ENCODE measurements at places on chromosomes 6 and 20.
A peak's percentile ranks its signal among the peaks of the same experiment; 100 is the strongest.

- peak; percentile 90 for DNase-seq
These were observed 13.9 kb upstream of the ATG5 start for GRCh38 chr6:106339334-106340029.

DNA sequence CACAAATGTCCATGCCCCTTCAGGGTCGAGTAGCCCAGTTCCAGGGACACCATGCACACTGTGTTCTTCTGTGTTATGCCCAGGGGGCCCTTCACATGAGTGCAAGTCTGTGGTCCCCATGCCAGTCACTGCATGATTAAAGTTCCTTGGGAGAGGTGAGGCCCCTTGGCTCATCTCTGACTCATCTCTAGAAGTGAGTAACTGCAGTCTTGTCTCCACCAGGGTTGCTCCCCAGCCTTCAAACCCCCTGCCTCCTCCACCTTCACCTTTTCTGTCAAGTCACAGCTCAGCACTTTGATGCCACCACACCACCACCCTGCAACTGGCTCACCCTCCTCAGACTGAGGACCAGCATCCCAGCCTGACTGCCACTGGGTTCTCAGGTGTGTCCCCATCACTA, 161.7 kb downstream of the UNC5CL start:
- DNase-seq: no peak

DNA sequence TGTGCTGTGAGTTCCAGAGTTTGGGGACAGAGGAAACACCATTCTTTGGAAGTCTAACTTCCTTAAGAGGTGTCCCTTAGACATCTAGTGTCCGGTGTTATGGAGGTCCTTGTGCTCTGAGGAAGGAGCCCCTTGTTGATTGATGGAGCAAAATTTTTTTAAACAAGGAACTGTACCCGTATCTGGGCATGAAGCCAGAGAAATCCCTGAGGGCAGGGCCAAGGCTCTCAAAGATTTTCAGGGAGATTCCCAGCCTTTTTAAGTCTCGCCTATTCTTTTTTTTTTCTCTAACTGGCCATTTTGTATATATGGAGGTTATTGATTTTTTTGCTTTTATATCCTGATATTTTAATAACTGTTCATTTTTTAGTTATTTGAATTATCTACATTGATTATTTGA, 45.9 kb downstream of the TRIM38 start:
- DNase-seq: no peak

GRCh38 chr20:53853111-53853713, 217.2 kb downstream of the BCAS1 start:
- no peak for DNase-seq

GRCh38 chr6:25181923-25182322, 97.3 kb upstream of the CARMIL1 start:
- no peak for DNase-seq

- DNase-seq: peak; percentile 72
These were observed 7.9 kb downstream of the COL9A3 start for GRCh38 chr20:62824476-62825332.

GRCh38 chr6:14775528-14775927, 470.3 kb upstream of the JARID2 start:
- peak; percentile 23 for DNase-seq

DNA sequence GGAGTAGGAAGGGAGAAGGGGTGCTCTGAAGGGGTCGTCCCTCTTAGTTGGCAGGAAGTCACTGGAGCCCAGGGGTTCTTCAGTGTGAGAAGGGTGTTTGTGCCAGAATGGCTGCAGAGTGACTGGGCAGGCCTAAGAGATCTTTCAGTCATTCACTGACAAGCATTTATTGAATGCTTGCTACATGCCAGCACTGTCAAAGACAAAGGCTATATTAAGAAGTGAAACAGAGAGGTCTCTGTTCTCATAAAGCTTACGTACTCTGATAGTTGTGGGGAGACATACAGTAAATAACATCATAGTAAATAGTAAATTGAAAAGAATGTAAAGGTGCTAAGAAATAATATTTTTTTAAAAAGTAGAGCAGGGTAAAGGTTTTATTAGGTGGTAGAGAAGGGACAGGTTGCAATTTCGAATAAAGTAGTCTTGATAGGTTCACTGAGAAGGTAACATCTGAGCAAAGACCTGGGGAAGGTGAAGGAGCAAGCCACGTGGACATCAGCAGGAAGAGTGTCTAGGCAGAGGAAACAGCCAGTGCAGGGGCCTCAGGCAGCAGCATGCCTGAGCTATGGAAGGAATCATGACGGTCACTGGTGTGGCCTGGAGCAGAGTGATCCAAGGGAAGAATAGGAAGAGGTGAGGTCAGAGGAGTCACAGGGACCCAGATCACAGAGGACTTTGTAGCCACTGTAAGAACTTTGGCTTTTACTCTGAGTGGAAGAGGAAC, 36.3 kb upstream of the RNF8 start:
- no peak for DNase-seq

DNA sequence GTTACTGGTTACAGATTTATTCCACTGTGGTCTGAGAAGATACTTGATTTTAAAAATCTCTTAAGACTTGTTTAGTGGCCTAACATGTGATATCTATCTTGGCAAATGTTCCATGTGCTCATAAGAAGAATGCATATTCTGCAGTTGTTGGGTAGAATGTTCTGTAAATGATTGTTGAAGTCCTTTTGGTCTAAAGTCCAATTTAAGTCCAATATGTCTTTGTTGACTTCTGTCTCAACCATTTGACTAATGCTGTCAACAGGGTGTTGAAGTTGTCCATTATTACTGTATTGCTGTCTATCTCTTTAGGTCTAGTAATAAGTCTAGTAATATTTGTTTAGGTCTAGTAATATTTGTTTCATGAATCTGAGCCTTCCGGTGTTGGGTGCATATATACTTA, 387.8 kb upstream of the RUNX2 start:
- no peak for DNase-seq

- DNase-seq: no peak
These were observed 174.1 kb upstream of the ZFP64 start for GRCh38 chr20:52365688-52366087.

DNA sequence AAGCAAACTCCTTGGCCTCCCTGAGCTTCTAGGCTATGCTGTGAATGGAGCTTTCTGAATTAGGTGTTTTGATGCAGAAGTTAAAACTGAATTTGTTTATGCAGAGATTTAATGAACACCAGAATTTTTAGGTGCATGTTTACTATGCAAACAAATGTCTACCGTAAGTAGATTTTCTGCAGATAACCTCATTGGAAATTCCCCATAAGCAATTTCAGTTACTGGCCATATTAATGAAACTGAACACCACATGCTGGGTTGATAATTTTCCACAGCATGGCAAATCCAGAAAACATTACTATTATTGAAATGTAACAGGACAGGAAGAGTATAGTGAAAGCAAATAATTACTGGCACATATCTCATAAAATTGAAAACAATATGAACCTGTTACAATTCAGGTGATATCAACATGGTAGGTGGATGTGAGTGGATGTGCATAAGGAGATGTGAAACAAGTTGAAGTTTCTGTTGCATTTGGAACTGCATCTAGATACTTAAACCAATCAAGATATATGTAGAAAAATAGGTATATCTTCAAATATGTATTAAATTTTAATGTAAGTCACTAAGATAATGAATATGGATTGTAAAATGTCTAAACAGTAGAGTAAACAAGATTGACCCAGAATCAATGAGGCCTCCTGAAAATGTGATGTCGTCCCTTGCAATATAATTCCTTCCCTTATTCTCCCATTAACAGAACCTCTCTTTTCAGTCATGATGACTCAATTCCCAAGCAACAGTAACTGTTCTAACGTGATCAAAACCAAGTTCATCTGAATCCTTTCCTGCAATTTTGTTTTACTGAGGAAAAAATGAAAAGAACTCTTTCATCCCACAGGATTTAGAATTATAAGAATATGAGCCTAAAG, 11.0 kb downstream of the PTCHD4 start:
- no peak for DNase-seq

GRCh38 chr20:63923651-63924050, 28.7 kb downstream of the DNAJC5 start:
- DNase-seq: no peak

DNA sequence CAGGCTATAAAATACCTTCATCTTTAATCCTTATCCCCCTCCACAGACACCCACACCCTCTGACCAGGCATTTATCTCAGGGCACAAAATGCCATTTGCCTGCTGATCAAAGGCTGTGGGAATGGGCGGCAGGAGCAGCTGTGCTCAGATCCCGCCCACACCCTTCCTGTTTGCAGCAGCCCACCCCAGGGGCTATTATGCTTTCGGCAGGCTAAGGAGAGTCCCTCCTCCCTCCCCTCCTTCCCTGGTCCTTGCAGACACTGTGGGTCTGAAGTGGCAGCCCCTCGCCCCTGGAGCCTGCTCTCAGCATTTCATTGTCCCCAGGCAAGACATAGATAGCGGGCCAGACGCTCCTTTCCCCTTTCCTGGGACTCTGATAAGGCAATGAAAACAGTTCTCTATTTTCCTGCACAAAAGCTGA, 220.8 kb upstream of the HEY2 start:
- DNase-seq: peak; percentile 56

DNA sequence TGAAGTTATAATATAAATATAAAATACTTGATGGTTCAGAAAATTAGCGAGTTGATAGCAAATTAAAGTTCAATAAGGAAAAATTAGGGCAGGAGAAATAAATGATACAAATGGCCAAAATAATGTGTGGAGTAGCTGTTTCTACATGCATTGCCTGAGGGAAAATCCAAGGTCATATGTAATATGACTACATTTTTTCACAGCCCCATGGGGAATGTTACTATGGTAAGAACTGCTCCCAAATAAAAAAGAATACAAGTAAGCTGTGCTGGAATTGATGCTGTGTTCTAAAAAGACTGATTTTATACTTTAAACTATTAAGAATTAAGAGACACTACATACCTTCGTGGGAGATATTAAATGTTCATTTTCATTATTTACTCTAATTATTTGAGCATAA, 34.1 kb downstream of the MEI4 start:
- no peak for DNase-seq

- DNase-seq: peak; percentile 77
These were observed 181.0 kb downstream of the TRIM27 start for GRCh38 chr6:28742668-28743270.

DNA sequence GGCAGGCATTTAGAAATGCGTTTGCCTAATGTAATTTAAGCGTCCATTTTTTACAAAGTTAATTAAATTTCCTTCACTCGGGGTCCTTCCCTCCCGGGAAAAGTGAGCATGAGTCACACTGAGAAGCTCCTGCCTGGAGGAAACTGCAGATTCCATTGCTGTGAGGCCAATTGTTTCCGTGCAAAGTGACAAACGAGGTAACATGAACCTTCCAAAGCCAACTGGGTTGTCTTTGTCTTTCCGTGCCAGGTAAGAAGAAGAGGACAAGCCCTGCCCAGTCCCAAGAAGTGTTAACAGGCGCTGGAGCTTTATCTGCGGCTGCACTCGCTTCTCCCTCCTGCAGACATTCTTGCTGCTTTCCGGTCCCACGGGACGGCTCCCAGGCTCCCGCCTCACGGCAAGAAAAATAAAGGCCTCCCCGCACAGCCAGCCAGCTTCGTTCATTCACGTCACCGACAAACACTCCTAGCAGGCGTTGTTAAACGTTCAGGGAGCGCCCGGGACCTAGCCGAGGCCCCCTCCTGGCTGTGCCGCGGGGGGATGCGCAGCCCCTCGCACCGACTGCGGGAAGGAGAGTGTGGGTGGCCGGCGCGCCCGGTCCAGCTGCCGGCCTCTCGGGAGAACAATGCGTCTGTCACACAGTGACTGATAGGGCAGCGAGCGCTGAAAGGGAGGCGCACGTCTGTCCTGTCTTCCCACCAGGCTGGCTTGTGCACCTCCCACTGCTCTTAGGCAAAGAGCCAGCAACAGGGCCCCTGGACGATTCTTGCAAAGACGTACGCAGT, 61.5 kb upstream of the HDDC2 start:
- DNase-seq: peak; percentile 94

GRCh38 chr6:163750431-163751031, 336.0 kb downstream of the QKI start:
- DNase-seq: no peak

- DNase-seq: no peak
These were observed 137.6 kb upstream of the RPS6KA2 start for GRCh38 chr6:166764473-166765233.

GRCh38 chr20:50636601-50637540, 54.5 kb downstream of the RIPOR3 start:
- DNase-seq: no peak

DNA sequence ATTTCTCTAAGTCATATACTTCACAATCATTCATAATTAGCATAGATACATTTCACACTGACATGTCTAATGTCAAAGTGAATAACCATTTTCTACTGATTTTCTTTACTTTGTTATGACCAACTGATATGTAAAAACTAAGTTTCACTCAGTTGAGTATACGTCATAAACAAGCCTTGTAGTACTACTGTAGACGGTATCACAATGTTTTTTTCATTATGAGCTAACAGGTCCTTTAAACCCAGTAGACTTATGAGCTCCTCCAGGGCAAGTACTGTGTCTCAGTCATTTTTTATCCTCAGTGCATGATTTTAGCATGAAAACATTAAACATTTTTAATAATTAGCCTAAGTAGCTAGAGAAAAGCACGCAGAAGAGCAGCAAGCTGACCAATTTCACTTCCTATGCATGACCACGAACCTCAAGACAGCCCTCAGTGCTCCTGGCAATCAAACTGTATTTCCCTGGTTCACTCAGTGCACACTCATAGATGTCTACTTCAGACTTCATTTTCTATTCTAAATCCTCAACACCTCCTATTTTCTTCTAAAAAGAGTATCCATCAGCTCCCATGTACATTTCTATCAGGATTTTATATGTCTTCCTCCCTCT, 32.0 kb upstream of the TFAP2D start:
- DNase-seq: no peak

- no peak for DNase-seq
These were observed 1404.0 kb upstream of the ADGRB3 start for GRCh38 chr6:67231092-67231491.

DNA sequence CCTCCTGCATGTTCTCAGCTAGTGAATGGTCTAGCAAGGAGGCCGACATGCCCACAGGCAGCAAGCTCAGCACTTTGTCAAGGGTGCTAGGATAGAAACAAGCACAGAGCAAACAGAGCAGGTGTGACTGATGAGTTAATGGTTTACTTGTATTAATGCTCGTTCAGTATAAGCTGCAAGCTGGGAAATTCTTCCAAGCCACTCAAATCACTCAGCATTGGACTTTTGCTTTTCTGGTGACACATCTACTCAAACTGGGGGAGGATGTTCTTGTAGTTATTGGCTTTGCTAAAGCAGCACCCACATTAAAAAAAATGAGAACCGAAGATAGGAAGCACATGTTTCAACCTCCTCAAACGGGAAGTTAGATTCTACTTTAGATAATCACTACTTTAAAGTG, 43.1 kb upstream of the NEDD9 start:
- no peak for DNase-seq

- DNase-seq: no peak
These were observed 519.4 kb upstream of the JAG1 start for GRCh38 chr20:11193241-11193640.

DNA sequence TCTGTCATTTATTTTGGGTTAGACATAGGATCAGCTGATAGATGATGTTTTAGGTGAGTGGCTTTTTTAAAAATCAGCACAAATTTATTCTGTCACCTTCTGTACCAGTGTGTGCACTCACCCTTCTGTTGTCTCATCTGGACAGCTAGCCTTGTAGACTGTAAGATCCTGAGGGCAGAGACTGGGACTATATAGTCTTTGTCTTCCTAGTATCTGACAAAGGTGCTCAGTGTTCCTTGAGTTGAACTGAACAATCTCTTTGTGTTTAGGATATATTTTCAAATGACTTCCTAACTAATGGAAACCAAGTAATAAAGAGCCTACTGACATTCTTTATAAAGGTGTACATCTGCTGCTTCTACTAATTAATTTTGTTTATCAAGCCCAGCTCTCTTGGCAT, 3.0 kb downstream of the DCBLD1 start:
- DNase-seq: no peak

GRCh38 chr20:15289337-15289736, 951.9 kb upstream of the FLRT3 start:
- no peak for DNase-seq

- DNase-seq: no peak
These were observed 515.4 kb upstream of the PTCHD4 start for GRCh38 chr6:48626421-48626820.
